ENCODE measurements at places on chromosomes 7 and 10.
A peak's percentile ranks its signal among the peaks of the same experiment; 100 is the strongest.

DNA sequence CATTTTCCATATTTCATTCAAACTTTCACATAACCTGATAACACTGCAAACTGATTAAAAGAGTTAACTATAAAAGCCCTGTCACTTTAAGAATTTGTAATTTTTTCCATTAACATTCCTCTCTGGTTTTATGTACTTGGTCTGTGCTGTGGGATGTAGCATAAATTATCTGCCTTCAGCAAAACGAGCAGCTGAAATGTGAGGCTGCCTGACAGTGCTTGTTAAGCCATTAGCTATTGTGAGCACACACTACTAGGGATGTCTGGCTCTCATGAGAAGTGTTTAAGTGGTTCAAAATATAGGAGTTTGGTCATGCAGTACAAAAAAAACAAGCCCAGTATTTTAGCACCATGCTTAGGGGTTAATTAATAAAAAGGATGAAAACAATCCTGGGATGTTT lies 63.0 kb downstream of the HOXA1 start:
- peak; percentile 8 for DNase-seq

GRCh38 chr10:133169173-133169947 lies 9.3 kb downstream of the KNDC1 start:
- DNase-seq: no peak

DNA sequence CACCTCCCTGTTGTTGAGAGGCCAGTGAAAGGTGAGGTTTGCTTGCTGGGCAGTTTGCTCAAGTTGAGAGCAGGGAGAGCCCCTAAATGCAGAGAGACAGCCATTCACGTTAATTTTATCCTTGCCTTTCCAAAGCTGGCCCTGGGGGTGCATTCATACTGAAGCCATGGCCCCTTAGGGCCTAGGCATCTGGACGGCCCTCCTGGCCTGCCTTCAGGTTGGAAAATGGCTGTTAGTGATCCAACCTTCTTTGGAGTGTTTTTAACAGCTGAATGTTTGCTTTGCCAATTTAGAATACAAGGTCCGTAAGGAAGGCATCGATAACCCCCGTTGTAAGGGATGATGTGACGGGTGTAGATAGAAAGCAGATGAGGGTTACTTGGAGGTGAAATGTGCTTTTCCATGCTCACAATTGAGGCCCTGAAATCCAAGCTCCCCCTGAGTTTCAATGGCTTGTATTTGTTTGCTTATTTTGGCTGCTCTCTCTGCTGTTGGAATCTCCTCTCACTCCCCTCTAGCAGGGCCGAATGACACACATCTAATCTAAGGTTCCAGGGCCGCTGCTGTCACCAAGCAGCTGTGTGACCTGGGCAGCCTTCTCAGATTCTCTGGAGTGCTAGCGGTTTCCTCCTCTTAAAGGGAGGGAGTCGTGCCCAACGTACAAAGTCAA lies 171.6 kb upstream of the MKI67 start:
- no peak for DNase-seq

DNA sequence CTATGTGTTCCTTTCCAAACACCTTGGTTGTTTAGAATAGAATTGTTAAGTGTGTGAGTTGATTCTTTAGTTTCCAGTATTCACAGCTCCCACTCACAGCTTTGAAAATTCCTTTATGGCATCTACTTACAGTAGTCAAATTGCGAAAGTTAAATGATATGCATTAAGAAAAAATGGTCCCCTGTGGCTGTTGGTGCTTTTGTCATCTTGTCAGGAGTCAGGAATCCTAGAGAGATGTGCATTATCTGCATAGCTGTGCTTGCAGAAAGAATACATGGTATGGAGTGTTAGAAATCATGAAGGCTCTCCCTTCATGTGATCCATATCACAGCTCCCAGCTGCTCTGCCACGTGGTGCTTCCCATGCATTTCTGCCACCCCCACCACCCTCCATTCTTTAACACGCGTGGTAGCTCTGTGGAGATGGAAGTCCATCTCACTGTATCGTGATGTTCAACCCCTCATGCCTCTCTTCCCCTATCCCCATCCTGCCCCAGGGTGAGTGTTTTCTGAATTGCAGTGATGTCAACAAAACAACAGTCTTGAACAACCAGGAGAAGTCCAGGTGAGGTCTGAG lies 29.2 kb upstream of the CTTNBP2 start:
- DNase-seq: no peak

GRCh38 chr10:74049955-74050354 lies 52.0 kb downstream of the VCL start:
- no peak for DNase-seq

- no peak for DNase-seq
Measured at GRCh38 chr7:155291045-155291530, 6.6 kb upstream of the INSIG1 start.

DNA sequence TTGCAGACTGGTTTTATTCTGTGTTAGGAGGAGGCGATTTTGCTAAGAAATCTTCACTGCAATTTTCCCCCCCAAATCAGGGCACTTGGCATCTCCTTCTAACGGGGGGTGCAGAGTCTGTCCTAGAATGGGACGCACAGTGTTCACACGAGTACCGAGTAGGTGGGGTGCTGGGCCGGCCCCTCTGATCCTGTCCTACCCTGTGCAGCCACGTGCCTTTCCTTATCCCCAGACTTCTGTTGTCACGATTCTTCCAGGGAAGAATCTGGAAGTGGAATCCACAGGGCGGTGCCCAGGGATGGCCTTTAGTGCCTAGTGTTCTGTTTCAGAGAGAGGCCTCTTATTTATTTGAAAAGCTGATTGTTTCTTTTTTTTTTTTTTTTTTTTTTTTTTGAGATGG lies 16.4 kb downstream of the CUX1 start:
- DNase-seq: no peak

DNA sequence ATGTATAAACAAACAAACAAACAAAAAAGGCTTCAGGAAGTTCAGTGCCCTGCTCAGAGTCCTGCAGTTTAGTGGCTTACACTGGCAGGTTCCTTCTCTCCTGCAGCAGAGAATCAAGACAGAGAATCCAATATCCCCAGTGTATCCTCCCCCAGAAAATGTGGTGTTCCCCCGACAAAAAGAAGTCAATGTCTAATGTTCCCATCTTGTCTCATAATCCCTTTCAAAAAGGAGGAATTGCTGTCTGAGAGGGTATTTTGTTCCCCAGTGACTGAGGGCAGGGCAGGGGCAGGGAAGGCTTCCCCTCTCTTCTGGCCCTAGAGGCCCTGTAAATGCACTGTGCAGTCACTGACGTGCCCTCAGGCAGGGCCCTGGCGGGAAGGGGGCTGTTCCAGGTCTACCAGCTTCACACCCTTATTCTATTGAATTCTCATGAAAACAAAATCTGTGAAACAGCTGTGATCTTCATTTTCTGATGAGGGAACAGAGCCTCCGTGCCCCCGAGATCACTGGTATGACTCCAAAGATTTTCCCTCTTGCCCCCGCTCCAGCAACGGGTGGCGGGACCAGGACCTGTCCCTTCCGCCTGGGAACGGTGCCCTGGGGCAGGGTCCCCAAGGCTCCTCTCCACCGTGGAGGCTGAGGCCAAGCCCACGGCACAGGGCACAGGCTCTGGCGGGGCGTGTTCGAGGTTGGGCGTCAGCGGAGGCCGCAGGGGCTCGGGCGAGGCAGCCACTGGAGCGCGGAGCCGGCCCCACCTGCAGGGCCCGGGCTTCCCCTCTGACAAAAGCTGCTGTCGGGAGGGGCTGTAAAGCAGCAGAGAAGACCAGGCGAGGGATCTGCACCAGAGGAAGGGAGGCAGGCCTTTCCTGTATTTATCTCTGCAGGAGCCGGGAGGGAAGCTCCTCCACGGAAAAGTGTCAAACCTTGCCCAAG lies 13.4 kb upstream of the WDFY4 start:
- no peak for DNase-seq

- no peak for DNase-seq
Measured at GRCh38 chr7:51301806-51302205, 14.8 kb downstream of the COBL start.

DNA sequence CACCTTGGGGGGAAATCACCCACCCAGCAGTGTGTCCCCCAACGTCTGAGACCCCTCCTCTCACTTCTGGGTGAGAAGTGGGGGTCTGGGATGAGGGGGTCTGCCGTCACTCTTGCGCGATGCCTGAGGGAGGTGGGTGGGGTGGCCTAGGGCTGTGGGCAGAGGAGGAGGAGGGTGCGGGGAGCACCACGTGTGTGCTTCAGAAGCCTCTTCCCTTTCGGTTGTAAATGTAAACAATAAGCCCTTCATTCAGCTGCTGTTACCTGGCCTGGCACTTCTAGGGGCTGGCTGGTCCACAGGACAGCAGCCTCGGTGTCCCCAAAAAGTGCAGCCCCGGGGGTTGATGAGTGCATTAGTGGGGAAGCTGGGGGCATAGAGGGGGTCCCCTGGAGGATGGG lies 1.3 kb downstream of the CLIP2 start:
- no peak for DNase-seq

DNA sequence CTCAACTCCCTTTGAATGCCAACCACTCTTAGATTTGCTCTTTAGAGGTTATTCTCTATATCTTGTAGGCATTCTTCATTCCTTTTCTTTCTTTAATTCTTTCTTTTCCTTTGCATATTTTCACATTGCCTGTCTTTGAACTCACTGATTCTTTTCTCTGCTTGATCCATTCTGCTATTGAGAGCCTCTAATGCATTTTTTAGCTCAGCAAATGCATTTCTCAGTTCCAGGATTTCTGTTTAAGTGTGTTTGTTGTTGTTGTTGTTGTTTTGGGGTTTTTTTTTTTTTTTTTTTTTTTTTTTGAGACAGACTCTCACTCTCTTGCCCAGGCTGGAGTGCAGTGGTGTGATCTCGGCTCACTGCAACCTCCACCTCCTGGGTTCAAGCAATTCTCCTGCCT lies 71.6 kb downstream of the FBXL13 start:
- DNase-seq: no peak

GRCh38 chr7:31974351-31974750 lies 95.9 kb downstream of the PDE1C start:
- no peak for DNase-seq

DNA sequence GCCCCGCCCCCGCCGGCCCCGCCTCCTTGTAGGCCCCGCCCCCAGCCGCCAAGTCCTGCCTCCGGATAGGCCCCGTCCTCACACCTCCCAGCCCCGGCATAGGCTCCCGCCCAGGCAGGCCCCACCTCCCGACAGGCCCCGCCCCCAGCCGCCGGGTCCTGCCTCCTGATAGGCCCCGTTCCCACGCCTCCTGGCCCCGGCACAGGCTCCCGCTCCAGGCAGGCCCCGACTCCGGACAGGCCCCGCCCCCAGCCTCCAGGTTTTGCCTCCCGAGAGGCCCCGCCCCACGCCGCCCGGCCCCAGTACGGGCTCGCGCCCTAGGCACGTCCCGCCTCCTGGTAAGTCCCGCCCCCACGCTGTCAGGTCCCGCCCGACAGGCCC lies 232 bp upstream of the MICALL2 start:
- peak; percentile 85 for DNase-seq

- DNase-seq: no peak
Measured at GRCh38 chr7:64839910-64840309, 45.7 kb downstream of the ZNF138 start.

- no peak for DNase-seq
Measured at GRCh38 chr7:4714767-4715409, 32.8 kb downstream of the FOXK1 start.

DNA sequence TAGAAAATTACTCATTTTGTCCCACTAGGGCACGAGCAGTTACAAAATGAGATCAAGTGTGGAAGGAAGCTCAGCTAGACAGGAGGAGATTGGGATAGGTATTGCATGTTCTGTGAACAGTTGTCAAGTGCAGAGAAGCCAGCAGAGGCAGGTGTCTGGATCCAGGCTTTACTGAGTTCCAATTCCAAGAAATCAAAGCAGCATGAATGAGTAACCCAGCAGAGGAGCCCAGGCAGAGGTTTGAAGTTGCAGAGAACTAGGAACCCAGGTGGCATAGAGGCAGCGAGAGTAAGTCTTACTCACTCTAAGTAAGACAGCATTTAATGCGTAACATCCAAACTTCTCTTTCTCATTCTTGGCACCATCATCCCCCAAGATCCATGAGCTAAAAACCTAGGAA lies 11.8 kb downstream of the MRC1 start:
- DNase-seq: no peak

GRCh38 chr7:6500691-6501090 lies 50.6 kb downstream of the GRID2IP start:
- no peak for DNase-seq

DNA sequence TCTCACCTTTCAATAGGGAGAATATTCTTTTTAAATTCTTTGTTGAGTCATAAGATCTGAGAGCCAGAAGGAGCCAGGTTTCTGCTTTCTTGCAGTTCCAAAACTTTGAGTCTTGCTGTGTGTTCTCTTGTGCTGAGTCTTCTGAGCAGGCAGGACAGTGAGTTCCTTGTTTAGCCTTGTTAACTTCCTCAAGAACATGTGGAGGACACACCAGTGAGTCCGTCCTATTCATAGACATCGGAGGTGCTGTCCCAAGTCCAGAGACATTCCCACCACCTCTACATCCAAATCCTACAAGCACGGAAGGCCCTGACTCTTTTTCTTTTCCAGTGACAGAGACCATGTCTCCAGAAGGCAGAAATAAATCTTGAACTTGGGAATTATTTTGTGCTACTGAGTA lies 135.2 kb upstream of the AGK start:
- no peak for DNase-seq

DNA sequence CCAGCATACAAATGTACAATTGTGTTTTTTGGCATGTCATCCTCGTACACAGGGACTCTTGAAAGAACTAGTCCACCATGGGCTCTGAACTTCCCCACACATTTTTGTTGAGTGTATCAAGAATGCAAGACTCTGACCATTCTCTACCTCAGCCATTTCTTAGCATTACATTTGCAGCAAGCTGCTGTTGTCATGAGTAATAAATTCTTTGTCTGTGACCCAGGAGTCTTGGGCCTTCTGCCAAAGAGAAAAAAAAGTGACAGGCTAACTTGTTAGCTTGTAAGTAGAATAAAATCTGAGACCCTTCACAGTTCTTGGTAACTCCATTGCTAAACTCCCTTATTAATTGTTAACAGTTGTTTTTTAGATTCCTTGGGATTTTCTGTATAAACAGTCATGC lies 542.3 kb upstream of the MBL2 start:
- DNase-seq: peak; percentile 31

GRCh38 chr7:51025668-51026067 lies 243.0 kb upstream of the GRB10 start:
- no peak for DNase-seq

GRCh38 chr7:100641860-100642533 lies 645 bp upstream of the TFR2 start:
- no peak for DNase-seq

GRCh38 chr7:1252540-1253090 lies 19.9 kb downstream of the UNCX start:
- no peak for DNase-seq

GRCh38 chr10:80498833-80499741 lies 38.6 kb upstream of the SH2D4B start:
- DNase-seq: peak; percentile 92

- no peak for DNase-seq
Measured at GRCh38 chr10:71492872-71493271, 96.2 kb downstream of the CDH23 start.

- no peak for DNase-seq
Measured at GRCh38 chr7:123749537-123749857, 694 bp upstream of the WASL start.

DNA sequence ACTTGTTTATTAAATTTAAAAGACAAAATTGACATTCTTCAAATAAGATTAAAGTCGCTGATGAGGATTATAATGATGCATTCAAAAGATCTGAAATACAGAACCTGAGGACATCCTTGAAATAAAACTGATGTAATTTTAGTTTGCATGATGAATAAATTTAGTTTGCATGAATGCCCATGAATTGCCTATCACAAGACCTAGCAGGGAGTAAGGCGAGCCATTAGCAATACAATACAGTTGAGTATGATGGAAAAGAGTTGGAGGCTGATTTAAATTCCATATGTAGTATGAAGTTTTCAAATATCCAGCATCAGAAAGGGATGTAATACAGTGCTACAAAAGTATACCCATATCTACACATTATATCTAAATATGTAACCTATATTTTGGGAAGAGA lies 321.3 kb downstream of the CACNA2D1 start:
- no peak for DNase-seq

Measured in AG09309 (cell line).